Activated naive CD4-positive, alpha-beta T cell treated with anti-CD3 and anti-CD28 coated beads, Interleukin-2, amount 50 U/mL, for 72 hours (primary cell): ENCODE measurements at places on chromosomes 16 and 17. TPM values are rescaled to one million over a fixed set of nuclear protein-coding genes. Genes with fewer than 3 reads are reported as not detected.

GRCh38 chr16:88970050-88970449 lies 7.0 kb downstream of the CBFA2T3 start:
- no peak for DNase-seq

- DNase-seq: no peak
Observed at GRCh38 chr17:17806611-17807274, 30.0 kb downstream of the SREBF1 start.

GRCh38 chr16:66474750-66475199 lies 47.7 kb downstream of the BEAN1 start:
- no peak for DNase-seq

DNA sequence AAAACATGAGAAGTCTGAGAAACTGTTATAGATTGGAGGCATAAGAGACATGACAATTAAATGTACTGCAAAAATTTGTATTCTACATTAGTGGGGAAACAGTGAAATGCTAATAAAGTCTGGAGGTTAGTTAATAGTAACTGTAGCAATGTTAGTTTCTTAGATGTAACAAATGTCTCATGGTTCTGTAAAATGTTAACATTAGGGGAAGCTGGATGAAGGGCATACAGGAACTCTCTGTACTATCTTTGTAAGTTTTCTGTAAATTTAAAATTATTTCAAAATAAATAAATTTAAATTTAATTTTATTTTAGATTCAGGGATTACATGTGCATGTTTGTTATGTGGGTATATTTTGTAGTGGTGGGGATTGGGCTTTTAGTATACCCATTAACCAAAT lies 70.0 kb upstream of the IRX6 start:
- DNase-seq: no peak

The PERCC1 gene
- not detected for total RNA-seq

DNA sequence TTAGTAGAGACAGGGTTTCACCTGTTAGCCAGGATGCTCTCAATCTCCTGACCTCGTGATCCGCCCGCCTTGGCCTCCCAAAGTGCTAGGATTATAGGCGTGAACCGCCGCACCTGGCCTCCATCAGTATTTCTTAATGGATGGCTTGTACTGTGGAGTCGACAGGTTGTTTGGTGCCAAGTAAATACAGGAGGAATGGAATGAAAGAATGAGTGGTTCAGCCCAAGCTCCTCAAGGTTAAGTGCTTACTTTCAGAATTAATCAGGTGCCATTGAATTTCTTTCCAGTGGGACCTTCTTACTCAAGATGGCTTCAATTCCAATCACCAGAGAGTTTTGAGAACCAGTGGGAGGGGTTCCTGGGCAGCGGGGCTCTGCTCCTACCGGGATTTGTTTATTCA lies 25.0 kb downstream of the ALOX15 start:
- no peak for DNase-seq

The RUNDC3A gene
- 1.0 TPM for total RNA-seq

GRCh38 chr16:11205065-11205699 lies 50.8 kb downstream of the SOCS1 start:
- DNase-seq: no peak

- DNase-seq: no peak
Observed at GRCh38 chr17:79577485-79578187, 33.2 kb downstream of the RBFOX3 start.

GRCh38 chr16:88967830-88968588 lies 9.0 kb downstream of the CBFA2T3 start:
- DNase-seq: no peak

DNA sequence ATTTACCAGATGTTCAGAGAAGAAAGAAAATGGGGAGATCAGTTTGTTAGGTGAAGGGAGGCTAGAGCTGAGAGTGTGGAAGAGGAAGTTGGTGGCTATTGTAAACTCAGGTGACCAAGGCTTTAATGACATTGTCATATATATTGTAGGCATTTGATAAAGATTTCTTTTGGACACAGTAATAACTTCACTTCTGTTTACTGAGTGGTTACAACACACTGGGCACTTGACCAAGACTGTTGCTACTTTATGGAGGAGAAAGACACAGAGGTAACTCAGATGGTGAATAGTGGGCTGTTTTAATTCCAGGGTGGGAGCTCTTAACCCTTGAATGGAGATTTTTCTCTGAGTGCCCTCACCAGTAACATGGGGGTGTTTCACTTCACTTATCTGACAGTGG lies 46.0 kb downstream of the TNRC6A start:
- DNase-seq: no peak

The MFAP4 gene
- not detected for total RNA-seq
